Stimulated activated naive CD4-positive, alpha-beta T cell treated with Interleukin-2 at 50 U/mL for 16 hours (primary cell): ENCODE measurements at places on chromosomes 5 and 9.

DNA sequence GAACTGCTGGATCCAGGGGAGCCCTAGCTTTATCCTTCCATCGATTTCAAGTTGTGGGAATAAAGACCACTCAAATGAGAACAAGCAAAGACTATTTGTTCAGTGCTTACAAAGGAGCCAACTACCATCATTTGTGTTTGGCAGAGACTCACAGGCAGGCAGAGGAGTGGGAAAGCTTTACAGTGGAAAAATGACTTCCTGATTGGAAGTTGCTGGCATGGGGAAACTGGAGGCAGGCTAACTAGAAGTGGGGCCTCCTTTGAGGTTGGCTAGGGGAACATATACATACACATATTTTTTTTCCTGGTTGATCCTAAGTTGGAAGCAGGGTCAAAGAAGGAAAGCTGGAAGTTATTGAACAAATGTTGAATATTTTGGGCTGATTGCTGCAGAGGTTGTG lies 121.7 kb downstream of the ACTBL2 start:
- no peak for DNase-seq

- no peak for DNase-seq
These were observed 51.8 kb downstream of the EPB41L4B start for GRCh38 chr9:109269081-109269480.

- DNase-seq: peak; percentile 28
These were observed 17.7 kb downstream of the RALGDS start for GRCh38 chr9:133103183-133103986.

DNA sequence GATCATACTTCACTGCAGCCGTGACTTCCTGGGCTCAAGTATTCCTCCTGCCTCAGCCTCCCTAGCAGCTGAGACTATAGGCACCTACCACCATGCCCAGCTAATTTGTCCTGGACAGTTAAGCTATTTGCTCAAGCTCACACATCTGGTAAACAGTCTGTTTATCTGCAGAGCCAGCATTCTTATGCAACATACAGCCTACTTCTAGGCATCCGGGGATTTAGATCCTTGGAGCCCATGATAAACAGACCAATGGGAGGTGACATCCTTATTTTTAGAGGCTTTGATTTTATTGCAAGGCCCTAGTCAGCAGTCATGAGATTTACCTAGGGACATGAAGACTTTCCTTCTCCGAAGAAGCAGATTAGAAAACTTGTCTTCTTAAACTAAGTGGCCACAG lies 21.0 kb downstream of the ATOX1 start:
- DNase-seq: no peak

DNA sequence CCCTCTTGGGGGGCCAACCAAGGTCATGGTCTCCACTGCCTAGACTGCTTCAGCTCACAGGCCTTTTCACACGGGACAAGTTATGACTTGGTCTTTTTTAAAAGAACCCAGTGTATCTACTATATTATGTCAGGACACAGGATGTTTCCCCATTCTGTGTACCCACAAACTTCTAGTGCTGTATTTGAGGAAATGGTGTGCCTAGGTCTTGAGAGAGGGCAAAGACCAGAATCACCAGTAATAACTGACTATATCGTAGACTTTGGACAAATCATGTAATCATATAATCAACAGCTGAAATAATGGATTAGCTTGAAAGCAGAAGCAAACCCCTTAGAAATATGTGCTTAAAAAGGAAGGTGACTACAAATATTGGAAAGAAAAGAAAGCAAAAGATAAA lies 133.3 kb downstream of the ARL15 start:
- DNase-seq: no peak

GRCh38 chr5:129653057-129653375 lies 94.9 kb upstream of the MINAR2 start:
- DNase-seq: no peak

GRCh38 chr5:132229236-132229635 lies 1.6 kb upstream of the P4HA2 start:
- DNase-seq: no peak

GRCh38 chr5:157665467-157666070 lies 5.8 kb upstream of the C5orf52 start:
- no peak for DNase-seq
